ENCODE measurements at places on chromosomes 16 and 17.

DNA sequence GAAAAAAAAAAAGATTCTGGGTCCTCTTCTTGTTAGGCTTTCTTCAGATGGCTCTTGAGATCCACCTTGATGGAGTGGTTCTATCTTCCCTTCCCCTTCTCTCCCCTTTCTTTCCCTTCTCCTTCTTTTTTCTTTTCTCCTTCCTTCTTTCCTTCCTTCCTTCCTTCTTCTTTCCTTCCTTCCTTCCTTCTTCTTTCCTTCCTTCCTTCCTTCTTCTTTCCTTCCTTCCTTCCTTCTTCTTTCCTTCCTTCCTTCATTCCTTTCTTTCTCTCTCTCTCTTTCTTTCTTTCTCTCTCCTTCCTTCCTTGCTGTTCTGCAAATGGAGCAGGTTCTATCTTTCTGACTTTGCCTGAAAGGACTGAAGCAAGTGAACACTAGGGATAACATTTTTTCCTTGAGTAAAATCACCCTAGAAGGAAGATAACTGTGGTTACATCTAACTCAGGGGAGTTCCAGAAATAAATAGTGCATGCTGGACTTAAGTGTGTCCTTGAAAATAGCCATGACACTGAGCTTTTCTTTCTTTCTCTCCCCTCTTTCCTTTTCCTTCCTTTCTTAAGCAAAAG is 68.8 kb upstream of the SEC14L1 start:
- no peak for DNase-seq

- DNase-seq, result no peak
Observed at GRCh38 chr17:64387545-64388171, 3.0 kb downstream of the PECAM1 start.

DNA sequence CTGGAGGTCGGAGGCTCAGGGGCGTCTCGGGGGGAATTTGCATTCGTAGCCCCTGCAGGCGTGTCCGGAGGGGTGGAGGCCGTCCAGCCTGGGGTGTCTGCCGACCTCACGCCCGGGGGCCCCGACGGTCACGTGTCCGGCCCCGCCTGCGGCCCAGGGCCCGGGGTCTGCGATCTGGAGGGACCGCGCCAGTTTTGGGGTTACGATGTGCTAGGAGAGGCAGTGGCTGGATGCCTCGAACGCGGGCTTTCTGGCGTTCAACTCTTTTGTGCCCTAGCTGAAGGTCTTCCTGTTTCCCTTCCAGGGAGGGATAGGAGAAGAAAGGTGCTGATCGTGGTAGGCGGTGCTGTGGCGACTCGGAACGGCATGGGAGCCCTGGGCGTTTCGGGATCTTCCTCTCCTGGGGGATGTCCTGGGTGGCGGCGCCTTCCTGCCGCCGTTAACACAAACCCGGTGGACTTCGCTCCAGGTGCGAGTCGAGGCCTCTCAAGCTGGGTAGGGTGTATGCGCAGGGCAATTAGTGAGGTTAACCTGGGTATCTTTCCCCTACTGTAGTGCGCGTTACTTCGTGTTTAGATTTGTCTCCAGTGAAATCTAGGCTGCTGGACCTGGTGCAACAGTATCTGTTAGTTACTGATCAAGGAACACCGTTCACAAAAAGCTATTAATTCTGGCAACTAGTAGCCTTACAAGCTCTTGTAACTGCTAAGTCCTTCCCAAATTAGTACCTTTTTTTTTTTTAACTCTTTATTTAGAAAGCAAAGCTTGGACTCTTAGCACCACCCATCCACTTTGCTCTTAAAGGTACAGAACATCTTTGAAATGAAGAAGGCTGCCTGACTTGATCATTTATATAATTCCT is 1.3 kb downstream of the AKAP1 start:
- peak; percentile 20 for DNase-seq

DNA sequence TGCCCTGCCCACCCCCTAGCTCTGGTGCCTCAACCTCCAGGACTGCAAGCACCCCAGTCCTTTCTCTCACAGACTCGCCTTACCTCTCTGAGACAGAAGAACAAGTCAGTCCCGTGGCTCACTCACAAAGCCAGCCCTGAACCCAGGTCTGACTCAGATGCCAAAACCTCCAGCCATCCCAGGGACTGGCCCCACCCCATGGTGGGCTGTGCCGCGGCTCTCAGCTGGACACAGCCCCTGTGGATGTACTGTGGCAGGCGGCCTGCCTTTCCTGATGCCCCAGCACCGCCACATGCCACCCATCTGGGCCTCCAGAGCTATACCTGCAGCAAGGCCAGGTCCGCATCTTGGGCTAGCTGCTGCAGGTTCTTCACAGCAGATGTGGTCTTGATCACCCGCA is 19.8 kb downstream of the MPG start:
- DNase-seq, result no peak

- DNase-seq, result no peak
Observed at GRCh38 chr16:63422715-63423114, 1386.5 kb upstream of the CDH8 start.

- no peak for DNase-seq
Observed at GRCh38 chr17:38547444-38547843, 58.3 kb downstream of the SRCIN1 start.

DNA sequence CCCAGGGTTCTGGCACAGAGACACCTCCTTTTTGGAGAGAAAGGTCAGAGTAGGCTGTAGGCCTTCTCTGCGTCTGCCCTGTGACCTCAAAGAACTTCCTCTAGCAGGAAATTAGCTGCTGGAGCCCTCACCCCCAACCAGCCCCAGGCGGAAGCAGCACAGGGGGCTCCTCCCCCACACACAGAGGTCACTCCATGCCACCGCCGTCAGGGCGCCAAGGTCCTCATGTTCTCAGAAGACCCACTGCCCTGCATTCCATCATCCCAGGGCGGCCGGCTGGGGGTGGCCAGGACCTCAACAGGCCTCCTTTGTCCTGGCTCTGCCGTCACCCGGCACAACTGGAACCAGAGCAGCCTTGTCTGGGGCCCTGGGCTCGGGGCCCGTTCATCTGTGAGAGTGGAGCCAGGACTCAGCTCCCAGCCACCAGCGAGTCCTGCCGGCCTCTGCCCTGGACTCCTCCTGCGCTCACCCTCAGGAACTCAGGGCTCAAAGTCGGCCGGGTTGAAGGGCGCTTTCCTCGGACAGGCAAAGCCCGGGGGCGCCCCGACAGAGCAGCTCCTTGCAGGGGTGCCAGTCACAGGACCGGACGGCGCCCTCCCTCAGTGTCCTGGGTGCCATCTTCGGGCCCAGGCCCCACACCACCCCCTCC is 1.2 kb downstream of the TMC6 start:
- no peak for DNase-seq
